ENCODE measurements at places on chromosomes 2 and 18.

DNA sequence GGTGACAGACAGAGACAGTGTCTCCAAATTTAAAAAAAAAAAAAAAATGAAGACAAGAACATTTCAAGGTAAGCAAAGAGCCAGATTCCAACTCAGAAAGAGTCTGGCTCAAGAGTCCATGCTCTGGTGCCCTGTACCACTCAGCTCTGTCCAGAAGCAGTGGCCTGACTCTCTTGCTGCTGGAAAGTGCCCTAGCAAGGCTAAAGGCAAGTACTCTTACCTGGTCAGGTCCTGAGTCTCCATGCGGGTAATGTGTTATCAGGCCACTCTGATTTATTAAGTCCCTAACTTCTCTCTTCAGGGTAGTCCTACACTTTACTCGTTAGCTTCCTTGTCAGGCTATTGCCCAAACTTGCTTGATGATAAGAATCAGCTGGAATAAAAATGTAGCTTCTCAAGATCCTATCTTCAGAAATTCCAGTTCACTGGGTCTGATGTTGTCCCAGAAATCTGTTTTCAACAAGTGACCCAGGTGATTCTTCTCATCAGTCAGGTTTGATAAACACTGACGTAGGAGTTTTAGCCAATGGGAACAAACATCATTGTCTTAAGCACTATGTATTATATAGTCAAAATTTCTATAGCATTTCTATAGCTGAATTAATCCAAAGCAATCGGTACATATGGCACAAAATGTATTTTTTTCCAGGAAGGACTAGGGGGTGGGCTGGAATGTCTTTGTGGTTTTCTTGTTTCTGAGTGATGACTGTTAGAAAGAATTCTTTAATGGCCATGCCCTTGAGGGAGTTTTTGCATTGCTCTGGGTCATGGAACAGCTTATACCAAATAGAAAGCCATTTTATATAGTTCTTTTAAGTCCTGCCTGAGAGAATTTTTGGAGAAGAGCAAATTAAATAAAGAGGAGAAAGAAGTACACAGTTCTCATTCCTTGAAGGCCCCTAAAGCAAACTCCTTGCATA is 139.9 kb upstream of the DNMT3A start:
- DNase-seq, result peak; percentile 32

GRCh38 chr2:232857158-232857563 is 12.9 kb upstream of the SNORC start:
- DNase-seq, result peak; percentile 57

GRCh38 chr2:208356846-208357574 is 49.6 kb upstream of the PTH2R start:
- DNase-seq, result no peak

DNA sequence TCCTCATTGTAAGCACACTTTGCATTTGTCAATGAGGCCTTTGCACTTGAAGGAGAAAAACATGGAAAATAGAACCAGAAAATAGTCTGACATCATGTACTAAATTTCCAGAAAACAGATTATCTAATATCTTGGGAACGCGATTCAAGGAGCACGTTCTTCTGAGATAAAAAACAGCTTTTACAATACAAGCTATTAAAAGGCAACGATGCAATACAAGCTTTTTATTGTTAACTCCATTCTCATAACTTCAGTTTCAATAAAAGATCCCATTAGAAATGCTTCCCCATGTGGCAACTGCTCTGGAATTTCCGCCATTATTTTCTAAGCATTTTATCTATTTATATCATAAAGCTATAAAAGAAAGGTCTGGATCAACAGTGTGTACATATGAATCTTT is 40.3 kb downstream of the NRXN1 start:
- no peak for DNase-seq

- DNase-seq, result no peak
Observed at GRCh38 chr2:231084565-231084964, 27.9 kb downstream of the PSMD1 start.

DNA sequence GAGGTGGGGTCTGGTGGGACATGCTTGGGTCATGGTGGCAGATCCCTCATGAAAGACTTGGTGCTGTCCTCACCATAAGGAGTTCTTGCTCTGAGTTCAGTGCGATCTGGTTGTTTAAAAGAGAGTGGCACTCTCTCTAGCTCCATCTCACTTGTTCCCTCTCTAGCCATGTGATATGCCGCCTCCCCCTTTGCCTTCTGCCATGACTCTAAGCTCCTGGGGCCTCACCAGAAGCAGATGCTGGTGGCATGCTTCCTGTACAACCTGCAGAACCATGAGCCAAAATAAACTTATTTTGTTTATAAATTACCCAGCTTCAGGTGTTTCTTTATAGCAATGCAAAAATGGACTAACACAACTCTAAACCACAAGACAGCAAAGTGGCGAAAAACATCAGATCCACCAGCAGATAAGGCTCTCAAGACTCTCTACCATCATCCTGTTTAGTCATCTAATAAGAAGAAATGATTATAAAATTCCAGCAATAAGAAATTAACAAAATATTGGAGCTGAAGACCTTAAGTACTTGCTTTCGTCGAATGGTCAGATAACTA is 75.5 kb downstream of the OLA1 start:
- DNase-seq, result no peak

GRCh38 chr2:152372438-152372984 is 37.5 kb downstream of the FMNL2 start:
- no peak for DNase-seq

GRCh38 chr2:238913931-238914647 is 66.2 kb downstream of the TWIST2 start:
- DNase-seq, result peak; percentile 17
